ENCODE measurements at places on chromosomes 6 and 20.

GRCh38 chr6:126307849-126308248 lies 32.1 kb upstream of the CENPW start:
- no peak for DNase-seq

DNA sequence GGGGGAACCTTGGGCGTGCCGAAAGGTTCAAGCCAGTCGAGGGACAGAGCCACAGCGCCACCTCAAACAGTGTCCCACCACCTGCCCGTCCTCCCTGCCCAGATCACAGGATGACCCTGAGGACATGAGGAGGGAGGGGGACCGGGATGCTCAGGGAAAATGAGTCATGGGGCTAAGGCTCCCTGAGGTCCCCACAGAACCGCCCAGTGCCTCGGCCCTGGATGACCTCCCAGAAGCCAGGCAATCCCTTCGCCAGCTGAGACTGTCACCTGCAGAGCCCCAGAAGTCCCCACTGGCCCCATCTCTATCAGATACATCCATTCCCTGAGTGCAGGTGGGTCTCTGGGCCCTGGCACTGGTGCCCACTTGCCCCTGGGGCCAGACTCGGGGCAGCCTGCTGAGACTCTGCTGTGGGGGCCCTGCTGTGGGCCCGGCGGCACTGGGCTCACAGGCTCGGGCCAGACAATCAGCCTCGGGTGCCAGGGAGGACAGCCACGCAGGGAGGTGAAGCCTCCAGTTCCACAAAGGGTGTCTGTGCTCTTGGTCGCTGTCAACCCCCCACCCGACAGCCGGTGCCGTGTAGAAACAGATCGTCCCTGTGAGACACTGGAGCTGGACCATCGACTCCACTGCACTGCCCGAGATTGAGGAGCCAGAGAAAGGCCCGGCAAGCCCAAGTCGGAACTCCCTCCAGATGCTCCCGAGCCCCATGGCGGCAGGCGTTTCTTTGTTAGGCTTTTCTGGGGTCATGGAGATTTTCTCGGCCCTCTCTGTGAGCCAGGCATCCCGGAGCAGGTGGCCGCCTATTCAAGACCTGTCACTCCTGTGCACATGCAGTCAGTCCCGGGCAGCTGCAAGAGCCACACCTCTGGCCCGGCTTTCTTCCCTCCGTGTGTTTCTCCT lies 26.1 kb downstream of the PXDC1 start:
- no peak for DNase-seq

DNA sequence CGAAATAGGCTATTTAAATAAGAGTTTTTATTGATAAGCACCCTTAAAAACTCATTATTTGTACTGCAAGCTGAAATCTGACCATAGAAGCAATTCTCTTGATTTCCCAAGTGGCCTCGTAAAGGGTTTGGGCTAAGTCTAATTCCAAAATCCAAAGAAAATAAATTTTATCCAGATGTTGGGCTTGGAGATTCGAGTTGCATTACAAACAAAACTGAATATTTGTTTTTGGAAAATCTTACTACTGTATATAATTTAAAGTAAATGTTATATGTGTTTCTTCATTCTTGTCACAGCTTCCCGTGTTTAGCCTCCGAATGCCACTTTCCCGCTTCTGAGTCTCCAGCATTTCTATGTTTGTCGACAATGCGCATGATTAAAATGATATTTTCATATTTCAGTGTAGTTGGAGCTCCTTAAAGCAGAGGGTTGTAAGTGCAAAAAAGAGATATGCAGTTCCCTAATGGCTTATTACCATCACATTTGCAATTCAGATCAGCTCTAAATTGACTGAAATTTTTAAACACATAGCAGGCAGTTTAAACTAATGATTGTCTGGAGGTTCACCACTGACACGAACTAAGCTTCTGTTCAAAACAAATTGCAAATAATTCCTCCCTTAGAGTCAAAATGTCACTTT lies 47.0 kb downstream of the PRL start:
- no peak for DNase-seq

GRCh38 chr6:158287047-158287446 lies 25.2 kb upstream of the TULP4 start:
- no peak for DNase-seq
